Stimulated activated CD4-positive, alpha-beta T cell treated with anti-CD3 and anti-CD28 coated beads, Interleukin-1b, Interleukin-23, amount 100 ng/mL, for 1 hour (primary cell): ENCODE measurements at places on chromosomes 3 and 15.

- DNase-seq = no peak
Observed at GRCh38 chr15:59243622-59244021, 37.0 kb downstream of the LDHAL6B start.

DNA sequence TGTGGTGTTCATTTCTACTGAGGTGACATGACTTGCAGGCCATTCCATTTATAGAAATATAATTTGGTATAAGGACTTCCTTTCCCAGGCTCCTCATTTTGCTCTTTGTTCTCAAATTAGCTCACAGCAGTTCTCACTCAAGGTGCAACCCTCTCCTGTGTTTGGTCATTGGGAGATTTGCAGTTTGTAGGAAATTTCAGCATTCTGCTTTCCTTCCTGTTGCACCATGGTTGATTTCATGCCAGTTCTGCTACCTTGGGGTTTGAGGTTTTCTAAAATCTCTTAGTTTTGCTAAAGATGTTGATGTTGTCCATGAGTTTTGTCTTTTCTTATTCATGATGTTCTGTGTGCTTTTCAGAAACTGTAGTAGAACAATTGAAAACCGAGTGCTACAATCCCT lies 65.7 kb upstream of the PROK2 start:
- no peak for DNase-seq

DNA sequence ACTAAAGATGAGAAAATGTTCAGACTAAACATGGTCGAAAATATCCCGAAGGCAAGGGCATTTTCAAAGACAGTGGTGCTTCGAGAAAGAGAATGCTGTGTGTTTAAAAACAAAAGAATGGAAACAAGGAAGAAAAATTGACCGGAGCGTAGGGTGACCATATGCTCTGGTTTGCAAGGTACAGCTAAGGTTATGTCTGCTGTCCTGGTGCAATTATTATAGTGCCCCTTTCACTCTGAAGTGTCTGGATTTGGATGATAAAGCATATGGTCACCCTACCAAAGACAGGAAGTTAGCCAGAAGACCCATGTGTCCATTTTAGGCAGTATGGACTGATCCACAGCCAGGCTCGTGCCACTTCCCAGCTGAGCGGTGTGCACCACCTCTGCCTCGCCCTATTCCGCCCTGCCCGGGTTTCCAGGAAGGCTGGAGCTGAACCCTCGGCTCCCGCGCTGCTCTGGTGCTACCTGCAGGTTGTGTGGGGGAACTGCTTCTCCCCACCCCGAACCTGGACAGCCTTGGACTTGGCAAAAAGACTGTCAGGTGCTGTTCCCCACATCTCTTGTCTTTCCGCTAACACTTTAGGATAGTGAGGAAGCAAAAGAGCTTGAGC lies 25.2 kb downstream of the GOLGA6D start:
- no peak for DNase-seq

- DNase-seq = no peak
Observed at GRCh38 chr3:188830893-188831292, 340.9 kb upstream of the TPRG1 start.

DNA sequence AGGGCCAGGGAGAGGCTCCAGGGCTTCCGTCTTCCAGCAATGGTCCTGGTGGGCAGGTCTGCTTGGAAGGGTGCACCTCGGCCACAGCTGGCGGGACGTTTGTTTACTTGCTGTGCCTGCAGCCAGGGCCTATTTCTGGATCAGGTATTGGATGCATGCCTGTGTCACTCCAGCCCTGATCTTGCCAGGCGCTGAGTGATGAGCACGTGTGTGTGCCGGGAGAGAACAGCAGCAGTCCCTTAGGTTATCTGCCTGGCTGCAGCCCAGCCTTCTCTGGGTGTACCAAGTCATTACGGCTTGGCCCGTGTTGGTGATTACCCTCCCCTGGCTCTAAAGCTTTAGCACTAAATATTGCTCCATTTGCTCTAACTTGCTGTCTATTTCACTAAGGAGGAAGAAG lies 14.9 kb downstream of the CCDC32 start:
- no peak for DNase-seq

- no peak for DNase-seq
Observed at GRCh38 chr3:67106874-67107273, 108.8 kb downstream of the KBTBD8 start.

- no peak for DNase-seq
Observed at GRCh38 chr3:23830869-23831484, 25.2 kb downstream of the UBE2E1 start.

- DNase-seq = no peak
Observed at GRCh38 chr3:37015642-37016041, 22.3 kb downstream of the MLH1 start.

DNA sequence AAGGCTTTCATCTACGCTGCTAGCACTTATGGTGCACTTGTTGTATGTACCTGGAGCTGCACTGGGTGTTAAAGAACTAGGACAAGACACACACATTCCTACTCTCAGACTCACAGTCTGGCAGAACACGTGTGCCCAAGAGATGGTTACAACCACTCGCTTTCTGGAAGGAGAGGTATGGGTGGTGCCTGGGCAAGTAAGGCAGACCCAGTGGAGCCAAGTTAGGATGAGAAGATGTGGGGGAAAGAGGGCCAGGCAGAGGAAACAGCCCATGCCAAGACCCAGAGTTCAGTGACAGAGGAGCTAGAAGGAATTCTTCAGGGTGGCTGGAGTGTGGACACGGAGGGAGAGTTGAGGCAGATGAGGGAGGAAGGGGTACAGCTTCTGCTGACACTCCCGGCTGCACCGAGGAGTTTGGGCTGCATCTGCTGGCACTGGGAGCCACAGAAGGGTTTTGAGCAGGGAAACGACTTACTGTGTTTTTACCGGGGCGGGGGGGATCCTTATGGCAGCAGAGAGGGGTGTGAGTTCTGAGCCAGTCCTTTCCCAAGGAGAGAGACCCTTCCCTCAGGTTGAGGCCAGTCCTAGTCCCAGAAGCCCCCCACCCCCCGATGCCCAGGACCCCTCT lies 59.0 kb downstream of the GRIP2 start:
- no peak for DNase-seq

- DNase-seq = no peak
Observed at GRCh38 chr3:77328690-77329089, 288.8 kb downstream of the ROBO2 start.

DNA sequence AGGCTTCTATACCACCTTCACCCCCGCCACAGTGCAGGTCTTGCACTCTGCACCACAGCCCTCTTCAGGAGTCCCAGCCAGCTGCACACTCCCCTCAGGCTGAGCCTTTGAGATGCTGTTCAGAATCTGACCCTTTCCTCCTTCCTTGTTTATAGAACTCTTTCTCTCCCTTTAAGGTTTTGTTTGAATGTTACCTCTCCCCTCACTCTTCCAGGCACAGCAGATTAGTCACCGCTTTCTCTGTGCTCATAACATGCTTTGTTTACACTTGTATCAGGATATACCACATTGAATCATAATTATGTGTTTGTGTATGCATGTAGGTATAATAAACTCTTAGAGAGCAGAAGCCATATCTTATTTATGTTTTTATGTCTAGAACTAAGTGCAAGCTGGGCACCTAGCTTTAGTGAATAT lies 168.4 kb upstream of the BCL6 start:
- DNase-seq = no peak

- DNase-seq = no peak
Observed at GRCh38 chr3:65502526-65502925, 536.2 kb downstream of the MAGI1 start.

DNA sequence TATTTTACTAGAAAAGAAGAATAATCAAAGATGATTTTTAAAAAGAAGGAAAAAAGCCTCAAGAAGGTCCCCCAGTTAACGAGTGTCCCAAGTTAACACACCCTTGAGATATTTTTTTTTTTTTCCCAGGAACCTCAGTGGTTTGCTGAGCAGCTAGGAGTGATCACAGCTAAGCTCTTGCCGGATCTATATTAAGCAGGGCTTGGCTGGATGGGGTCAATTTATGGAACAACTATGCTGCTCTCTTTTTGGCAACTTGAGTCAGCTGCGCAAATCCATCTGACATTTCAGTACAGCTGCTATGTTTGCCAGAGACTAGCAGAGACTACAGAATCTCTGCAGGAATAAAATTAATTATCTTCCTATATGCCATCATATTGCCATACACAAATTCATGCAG lies at the start of gene LMOD3:
Gene LMOD3, minus strand, starts transcription at position 193 of the 400 bp plus-strand sequence. CDS start 209 bp downstream, outside the sequence.
- no peak for DNase-seq

DNA sequence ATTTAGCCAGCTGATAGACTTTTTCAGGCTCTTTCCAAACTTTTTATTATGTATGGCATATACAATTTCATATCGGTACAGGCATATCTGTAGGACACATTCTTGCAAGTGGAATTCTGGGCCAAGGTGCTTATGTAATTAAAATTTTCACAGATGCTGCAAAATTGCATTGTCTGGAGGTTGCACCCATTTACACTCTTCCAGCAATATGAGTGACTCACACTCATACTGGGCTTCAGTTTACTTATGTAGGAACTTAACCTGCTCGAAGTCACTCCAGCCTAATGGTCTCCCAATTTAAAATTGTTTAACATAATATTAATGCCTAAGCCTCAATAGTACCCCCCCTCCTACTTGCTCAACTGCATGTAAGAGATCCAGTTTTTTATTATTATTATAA lies 11.2 kb upstream of the SEC62 start:
- no peak for DNase-seq

DNA sequence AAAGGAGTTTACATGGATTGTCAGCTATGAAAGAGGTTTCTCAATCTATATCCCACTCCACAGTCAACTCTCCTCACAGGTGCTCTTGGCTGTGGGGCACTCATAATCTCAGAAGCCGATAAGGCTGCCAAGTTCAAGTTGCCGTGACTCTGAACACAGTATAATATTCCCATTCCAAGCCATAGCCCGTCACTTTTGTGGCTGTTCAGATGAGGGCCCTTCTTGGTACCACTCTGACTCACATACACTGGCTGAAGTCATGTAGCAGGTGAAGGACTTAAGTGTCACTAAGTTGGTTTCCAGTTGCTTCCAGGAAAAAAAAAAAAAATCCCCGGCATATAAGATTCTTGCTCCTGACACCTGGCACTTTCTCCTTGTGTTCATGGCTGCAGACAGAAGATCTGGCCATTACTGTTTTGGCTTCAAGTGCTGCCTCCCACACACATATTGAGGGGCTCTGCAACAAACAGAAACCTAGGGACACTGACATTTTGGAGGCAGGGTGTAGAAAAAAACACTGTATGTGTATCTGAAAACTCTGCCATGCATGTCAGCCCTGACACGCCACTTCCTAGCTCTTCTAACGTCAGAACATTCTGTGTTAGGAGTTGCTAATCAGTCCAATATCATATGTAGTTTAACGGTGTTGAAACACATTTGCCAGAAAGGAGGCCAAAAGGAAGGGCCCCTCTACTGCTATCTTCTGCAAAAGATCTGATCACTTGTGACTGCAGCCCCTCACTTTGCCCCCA lies 170.2 kb upstream of the ICE2 start:
- DNase-seq = no peak

DNA sequence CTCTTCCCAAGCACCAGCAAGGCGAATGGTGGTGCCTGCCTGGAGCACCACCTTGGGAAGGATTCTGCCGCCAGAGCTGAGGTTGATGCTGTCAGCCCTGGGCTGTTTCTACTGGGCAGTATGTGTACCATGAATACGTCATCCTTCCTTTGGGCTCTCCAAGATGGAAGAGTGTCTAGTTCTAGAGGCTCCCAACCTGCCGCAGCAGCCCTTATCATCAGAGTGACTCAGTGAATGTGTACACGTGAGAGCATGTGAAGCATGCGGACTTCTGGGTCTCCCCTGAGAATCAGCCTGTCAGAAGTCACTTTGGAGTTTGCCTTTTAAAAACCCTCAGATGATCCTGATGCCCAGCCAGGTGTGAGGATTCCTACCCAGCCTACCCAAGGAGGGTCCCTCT lies 20.9 kb downstream of the PLA2G4D start:
- DNase-seq = no peak

- DNase-seq = no peak
Observed at GRCh38 chr3:181253796-181254195, 264.3 kb upstream of the DNAJC19 start.

DNA sequence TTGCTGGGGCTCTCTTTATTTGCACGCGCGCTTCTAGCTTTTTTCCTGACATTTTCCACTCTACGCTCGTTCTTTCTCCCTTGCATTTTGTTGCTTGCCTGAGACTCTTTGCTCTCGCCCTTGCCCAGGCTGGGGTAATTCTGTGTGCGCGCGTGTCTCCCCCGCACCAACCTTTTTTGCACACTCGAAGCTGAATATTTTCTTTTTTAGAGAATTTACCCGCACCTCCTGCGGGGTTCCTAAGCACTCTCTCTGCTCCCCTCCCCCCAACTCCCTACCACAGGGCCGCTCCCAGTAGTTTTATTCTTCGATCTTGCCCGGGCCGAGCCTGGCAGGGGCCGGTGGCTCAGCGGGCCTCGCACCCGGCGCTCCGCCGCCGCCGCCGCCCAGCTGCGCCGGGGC lies 732 bp downstream of the FAM43A start:
- DNase-seq = no peak

GRCh38 chr3:63582943-63583500 lies 69.5 kb upstream of the SNTN start:
- no peak for DNase-seq

GRCh38 chr15:60479361-60480110 lies 594 bp upstream of the ICE2 start:
- no peak for DNase-seq

- no peak for DNase-seq
Observed at GRCh38 chr3:188370081-188370830, 216.3 kb downstream of the LPP start.

DNA sequence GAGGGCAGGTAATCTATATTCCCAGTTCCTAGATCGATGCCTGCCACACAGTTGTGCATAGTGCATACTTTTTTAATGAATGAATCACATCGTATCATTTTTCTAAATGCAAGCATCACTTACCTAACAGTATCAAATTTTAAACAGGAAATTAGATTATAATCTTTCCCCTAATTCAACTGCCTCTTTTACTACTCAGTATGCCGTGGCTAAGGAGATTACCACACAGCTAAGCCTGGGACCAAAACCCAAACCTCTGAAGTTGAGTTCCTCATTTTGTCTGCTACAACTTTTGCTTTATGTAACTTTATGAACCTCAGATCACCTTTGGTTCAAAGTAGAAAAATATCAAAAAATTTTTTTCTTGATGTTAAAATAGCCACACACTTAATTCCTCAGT lies 53.2 kb upstream of the FNDC3B start:
- no peak for DNase-seq

DNA sequence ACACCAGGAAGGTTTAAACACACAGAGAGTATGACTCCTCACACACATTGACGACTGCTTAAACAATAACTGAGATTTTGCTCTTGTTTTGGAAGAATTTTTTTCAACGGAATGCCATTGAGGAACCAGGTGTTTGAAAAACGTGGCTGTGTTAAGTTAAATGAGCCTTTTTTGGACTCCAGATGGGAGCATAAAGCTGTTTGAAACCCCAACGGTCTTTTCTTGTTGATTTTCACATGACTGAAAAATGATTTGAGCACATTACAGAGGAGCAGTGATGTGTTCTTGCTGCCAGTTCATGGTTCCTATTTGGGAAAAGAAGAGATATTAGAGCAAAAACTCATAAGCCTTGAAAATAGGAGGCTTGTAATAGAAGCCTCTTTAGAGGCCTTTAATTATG lies 97.8 kb upstream of the SELENOK start:
- no peak for DNase-seq
